ENCODE measurements at places on chromosomes 2 and 18.

DNA sequence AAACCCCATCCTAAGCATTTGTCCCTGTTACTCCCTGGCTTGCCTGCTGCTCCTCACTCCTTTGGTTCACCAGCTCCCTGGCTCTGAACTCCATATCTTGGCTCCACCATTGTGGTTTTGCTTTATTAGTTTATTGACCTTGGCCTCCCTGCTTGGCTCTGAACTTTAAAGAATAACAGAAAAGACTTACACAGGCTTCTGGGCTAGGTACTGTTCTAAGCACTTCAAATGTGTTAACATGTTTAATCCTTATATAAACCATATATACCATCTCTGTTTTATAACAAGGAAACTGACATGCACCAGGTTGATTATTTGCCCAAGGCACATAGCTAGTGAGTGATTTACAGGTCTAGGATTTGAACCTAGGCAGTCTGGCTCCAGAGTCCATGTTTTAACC lies 149.7 kb upstream of the CAPN13 start:
- no peak for DNase-seq

DNA sequence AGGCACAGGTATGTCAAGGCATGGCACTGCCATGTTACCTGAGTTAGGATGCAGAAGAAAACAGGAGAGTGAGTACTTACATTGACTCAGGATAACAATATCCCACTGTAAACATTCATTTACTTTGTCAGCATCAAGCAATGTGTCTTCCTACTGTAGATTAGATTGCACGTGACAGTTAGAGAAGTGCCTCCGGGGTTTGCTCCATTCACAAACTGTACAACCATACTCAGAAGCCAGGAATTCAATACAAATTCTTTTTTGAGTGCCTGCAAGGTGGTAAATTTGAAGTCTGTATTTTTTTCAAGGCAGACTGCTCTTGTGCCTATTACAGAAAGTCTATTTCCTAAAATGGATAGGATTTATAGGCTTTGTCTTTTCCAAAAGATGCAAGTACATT lies 34.1 kb downstream of the CDCA7 start:
- no peak for DNase-seq

GRCh38 chr2:120764492-120764891 lies 28.8 kb downstream of the GLI2 start:
- DNase-seq = no peak

- no peak for DNase-seq
These were observed 828.6 kb downstream of the TRIB2 start for GRCh38 chr2:13545320-13545719.

GRCh38 chr2:22491442-22491841 lies 893.5 kb upstream of the KLHL29 start:
- DNase-seq = no peak

DNA sequence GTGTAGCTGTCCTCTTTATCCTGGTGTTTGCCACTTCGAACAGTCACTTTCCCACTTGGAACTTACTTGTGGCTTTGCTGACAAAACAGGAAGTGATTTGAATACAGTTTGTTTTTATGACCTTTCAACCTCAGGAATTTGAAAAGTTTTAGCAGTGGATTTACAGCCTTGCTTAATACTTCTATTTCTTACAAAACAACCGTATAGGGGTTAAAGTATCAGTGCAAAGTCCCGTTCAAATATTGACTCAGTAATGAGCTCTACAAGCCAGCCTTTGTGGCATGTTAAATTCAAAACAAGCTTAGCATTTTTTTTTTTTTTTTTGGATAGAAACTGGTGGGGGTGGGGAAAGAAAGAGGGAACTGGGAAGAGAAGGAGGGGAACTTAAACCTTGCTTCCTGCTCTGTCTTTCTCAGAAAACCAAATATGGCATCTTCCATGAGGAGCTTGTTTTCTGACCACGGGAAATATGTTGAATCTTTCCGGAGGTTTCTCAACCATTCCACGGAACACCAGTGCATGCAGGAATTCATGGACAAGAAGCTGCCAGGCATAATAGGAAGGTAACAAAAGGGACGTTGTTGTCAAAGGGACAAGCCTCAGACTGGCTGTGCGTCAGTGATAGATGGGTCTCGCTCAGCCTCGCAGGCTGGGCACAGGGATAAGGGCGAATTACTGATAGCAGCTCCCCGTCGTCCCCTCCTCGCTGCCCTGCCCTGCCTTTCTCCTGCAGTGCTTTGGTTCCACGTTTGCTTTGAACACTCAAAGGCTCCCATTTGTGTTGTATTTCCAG lies at the start of gene HNMT:
HNMT (plus strand) TSS at position 408 of the 793 bp plus-strand sequence; CDS start at position 427, 19 bp downstream.
- DNase-seq = no peak
